Activated naive CD4-positive, alpha-beta T cell treated with anti-CD3 and anti-CD28 coated beads for 36 hours (primary cell): ENCODE measurements at places on chromosomes 3 and 15.
A peak's percentile ranks its signal among the peaks of the same experiment; 100 is the strongest.

GRCh38 chr3:34582055-34582454, 783.6 kb downstream of the PDCD6IP start:
- no peak for DNase-seq

GRCh38 chr3:13080026-13080425, 6.8 kb upstream of the IQSEC1 start:
- no peak for DNase-seq

DNA sequence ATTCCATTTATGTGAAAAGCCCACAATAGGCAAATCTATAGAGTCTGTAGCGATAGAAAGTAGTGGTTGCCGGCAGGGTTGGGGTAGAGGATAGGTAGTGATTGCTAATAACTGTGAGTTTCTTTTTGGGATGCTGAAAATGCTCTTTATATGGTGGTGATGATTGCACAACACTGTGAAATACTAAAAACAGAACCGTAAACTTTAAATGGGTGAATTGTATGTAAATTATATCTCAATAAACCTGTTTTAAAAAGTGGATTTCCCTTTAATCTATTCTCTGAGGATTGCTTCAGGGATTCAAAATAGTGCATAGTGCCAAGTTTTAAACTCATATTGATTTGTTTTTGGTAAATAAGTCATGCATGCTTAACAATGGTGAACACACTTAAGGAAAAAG, 140.2 kb downstream of the LPP start:
- peak; percentile 38 for DNase-seq

DNA sequence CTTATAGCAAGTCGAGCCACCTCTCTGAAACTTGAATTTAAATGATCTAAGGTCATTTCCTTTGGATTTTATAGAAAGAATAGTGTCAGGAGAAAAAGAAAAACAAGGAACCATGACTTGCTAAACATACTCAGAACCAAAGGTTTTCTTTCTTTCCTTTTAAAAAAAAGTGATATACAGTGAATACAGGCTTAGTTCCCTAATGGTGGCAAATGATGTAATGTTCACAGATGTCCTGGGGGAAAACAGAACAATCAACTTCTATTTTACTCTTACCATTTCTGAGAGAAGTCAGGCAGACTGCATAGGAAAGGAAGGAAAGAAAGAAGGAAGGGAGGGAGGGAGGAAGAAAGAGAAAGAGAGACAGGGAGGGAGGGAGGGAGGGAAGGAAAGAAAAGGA, 56.5 kb downstream of the ST6GAL1 start:
- no peak for DNase-seq

DNA sequence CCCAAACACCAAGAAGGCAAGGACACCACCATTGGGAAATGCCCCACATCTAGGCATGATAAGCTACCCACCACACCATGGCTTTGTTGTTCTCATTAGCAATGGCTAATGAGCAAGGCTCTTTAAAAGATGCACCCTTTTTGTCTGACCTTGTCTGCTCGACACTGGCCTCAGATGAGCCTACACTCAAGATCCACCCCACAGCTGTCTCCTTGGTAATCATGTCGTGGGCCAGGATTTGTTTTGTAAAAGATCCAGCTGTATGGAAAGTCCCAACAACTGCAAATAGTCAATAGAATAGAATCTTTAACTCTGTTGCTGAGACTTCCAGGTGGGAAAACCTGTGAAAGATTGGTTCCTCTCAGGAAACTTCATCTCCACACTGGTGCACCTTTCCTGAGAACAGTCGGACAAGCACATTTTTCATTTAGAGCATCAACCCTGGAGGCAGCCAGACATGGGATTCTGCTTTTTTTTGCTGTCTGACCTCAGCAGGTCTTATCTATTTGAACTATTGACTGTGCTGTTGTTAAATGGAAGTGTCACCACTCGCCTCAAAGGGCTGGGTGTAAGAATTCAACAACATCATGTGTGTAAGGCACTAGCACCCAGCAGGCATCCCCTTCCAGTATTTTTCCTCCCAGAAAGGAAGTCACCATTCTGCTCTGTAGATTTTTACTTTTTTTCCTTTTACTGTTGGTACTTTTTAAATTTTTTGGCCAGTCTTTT, 35.5 kb downstream of the DUT start:
- DNase-seq = no peak

GRCh38 chr3:21665444-21666100, 85.4 kb downstream of the ZNF385D start:
- DNase-seq = no peak

GRCh38 chr3:69922521-69923000, 77.0 kb upstream of the SAMMSON start:
- no peak for DNase-seq

DNA sequence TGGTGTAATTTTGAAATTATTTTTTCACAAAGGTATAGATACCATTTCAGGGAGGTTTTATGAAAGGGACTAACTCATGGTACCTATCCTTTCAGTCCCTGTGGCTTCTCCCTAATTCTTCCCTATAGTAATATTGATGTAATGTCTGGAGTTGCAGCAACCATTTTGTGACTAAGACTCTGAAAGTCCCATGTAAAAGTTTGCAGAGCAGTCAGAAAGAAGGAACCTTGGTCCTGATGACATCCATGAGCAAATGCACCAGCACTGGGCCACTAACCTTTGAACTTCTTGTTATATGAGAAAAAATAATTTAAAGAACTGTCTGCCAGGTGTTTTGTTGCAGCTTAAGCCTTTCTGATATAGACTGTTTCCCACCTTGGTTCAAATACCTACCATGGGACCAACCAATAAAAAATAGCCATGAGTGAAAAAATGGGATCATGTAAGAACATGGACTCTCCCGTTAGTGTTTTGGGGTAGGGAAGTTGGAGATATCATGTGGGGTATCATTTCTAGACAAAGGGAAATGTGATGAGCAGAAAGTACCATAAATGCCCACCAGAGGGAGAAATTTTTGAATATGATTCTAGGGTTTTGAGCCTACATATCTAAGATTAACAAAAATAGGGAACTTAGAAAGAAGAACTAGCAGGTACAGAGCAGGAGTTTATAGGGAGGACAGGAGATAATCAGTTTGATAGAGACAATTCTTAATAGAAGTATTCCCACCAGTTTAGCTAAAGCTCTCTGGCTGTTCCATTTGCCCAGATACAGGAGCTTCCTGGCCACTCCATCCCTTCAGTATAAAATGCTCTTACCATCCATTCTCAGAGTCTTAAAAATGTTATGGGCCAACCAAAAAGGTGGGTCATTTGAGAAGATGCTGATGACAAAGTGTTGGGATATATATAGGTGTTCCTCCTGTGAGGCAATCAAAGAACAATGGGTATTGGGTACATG, 3.4 kb upstream of the CPOX start:
- no peak for DNase-seq

DNA sequence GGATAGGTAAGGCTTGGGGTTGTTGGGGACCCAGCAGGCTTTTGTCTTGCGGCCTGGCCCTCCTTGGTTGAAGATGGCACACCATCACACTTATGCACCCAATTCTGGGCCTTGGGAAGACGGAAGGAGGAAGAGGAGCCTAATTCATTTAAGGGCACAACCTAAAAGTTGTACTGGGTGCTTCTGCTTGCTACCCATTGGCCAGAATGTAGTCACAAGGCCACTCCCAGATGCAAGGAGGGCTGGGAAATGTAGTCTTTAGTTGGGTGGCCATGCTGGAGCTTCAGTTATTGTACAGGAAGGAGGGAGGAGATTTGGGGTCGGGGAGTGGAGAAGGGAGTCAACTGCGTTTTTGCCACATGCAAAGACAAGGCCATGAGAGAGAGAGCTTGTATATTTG, 109.2 kb downstream of the TMEM266 start:
- no peak for DNase-seq

DNA sequence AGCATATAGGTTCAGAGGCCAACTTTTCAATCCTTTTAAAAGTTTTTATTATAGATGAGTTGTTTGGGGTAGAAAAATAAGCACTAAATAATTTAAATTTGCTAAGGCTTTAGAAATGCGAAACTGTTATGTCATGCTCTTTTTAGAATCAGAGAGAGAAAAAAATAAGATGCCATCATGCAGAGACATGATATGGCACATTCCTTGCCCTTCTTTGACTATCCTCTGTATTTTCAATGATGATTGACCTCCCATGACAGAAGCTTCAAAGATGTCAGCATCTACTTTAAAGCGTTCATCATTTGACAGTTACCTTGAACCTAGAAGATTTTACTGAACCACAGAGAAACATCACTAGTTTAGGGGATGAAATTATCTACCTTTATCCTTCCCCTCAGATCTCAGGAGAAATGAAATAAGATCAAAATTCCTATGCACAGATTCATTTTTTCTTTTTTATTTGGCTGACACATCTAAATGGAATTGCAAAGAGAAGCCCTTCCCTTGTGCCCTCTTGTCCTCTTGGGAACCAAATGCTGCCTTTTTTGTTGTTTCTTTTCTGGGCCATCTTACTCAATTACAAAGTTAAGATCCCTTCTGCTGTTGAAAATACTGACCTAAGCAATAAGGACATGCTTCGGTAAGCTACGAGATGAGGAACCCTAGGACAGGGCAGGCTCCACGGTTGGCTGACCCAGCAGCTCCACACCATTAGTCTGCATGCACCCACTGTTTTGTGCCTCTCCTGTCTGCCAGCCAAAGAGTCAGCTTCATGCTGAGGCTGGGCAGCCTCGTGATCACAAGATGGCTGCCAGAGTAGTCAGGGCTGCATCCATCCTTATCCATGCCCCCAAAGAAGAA, 289.7 kb upstream of the TPM1 start:
- DNase-seq = no peak

DNA sequence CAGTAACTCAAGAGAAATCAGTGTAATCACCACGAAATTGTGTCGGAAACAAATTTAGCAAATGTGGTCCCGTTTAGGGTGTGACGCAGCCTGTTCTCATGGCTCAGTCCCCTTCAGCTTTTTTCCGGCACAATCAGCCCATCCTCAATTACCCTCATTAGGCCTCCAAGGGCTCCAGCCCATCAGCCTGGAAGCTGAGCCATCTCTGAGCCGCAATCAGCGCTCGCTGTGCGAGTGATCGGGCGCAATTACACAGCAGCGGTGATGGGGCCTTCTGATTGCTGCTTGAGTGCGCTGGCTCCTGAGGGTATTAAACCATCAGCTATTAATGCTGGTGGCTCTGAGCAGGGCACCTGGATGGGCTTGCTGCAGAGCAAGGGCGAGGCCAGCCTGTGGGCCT, 55.6 kb downstream of the PLXNA1 start:
- DNase-seq = no peak

- no peak for DNase-seq
These were observed 101.2 kb downstream of the PCCB start for GRCh38 chr3:136351351-136351750.

GRCh38 chr3:192958219-192958872, 40.7 kb upstream of the MB21D2 start:
- no peak for DNase-seq

DNA sequence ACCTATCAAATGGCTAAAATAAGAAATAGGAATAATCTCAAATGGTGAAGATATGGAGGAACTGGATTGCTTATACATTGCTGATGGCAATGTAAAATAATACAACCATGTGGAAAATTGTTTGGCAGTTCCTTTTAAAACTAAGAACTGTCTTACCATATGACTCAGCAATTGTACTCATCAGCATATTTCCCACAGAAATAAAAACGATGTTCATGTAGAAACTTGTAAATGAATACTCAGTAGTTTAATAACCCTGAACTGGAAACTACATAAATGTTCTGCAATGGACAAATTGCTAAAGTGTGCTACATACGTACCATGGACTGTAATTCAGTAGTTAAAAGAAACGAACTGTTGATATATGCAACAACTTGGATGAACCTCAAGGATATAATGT, 253.9 kb upstream of the RBMS3 start:
- no peak for DNase-seq

GRCh38 chr3:65130782-65131181, 443.0 kb upstream of the ADAMTS9 start:
- no peak for DNase-seq

GRCh38 chr15:98518823-98519561, 129.3 kb upstream of the IGF1R start:
- peak; percentile 65 for DNase-seq

GRCh38 chr3:72595927-72596610, 252.2 kb downstream of the SHQ1 start:
- no peak for DNase-seq

GRCh38 chr3:182259579-182259978, 533.7 kb upstream of the ATP11B start:
- DNase-seq = no peak

GRCh38 chr15:52438047-52438446, 90.6 kb downstream of the MYO5A start:
- DNase-seq = peak; percentile 14

DNA sequence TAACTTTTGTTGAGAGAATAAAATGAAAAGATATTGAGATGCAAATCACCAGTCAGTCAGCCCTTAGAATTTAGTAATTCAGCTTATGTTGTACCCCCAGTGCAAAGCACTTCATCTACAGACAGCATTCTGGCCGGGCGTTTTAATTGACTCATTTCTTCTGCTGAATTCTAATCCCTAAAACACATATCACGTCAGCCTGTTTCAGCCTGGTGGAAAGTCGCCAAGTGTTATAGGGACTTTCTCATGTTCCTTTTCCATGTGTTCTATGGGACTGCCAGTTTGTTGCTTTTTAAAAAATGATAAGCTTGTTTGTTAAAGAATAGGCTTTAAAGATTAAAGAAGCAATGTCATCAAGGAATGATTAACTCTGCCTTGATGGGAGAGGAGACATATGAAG, 169.7 kb upstream of the BFSP2 start:
- no peak for DNase-seq
